NCI-H526 (cell line): ENCODE measurements at places on chromosomes 16 and 17.

- DNase-seq, result no peak
These were observed 3.4 kb upstream of the ENGASE start for GRCh38 chr17:79071161-79071740.

DNA sequence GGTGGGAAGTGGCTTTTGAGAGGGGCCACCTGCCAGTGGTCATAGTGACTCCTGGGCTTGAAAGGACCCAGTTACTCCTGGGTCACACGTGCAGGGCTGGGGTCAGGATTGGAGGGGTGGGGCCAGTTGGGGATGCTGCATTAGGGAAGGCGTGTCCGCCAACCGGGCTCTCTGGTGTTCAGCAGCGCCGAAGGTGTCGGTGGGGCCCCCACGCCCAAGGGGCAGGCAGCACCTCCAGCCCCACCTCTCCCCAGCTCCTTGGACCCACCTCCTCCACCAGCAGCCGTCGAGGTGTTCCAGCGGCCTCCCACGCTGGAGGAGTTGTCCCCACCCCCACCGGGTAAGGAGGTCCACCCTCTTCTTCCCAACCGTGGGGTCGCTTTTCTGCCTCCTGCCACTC, 9.5 kb downstream of the ABI3 start:
- DNase-seq, result no peak

DNA sequence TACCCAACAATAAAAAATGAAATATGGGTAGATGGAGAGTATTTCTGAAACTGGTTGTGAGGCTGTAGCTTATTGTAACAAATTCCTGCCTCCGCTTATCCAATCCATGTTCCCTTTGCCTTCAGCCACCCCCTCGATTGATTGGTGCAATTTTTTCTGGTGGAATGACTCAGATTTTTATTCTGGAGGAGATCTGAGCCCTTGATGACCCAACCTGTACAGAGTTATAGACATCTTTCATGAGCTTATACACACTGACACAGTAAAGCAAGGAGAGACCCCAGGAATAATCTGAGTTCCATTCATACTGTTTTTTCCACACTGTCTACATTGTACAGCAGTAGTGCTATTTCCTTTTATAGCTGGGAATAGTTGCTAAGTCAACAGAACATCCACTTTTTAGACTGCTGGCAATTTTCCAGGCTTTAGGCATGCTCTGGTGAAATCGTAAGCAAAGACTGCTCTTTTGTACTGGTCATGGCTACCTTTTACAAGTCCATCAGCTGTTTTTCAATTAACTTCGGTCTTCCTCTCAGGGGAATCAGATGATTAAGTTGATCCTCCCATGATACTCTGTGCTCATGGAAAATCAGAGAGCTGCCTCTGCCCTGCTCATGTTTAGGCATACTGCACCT, 30.1 kb downstream of the CCL4 start:
- no peak for DNase-seq

DNA sequence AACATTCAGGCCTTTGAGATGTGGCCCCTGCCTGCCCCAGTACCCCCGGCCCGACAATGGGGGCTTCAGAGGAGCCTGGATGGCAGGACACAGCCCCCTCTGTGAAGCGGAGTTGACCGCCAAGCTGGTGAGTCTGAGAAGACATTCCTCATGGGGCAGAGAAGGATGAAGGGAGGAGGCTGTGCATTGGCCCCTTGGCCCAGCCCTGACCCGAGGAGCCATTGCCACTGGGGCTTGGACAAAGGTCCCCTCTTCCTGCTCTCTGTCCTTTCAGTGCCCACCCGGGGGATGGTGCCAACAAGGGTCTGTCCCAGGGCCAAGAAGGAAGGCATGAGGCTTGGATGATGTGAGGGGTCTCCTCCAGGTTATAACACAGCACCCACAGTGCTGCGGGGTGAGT, 30.9 kb upstream of the PHB1 start:
- DNase-seq, result no peak

- no peak for DNase-seq
These were observed 2.5 kb upstream of the HP start for GRCh38 chr16:72051818-72052217.

- no peak for DNase-seq
These were observed 39.3 kb downstream of the CHCT1 start for GRCh38 chr17:60461584-60461983.

- peak; percentile 25 for DNase-seq
These were observed 1.2 kb downstream of the SNTB2 start for GRCh38 chr16:69188236-69188549.

GRCh38 chr16:4624827-4625559, 367 bp downstream of the MGRN1 start:
- DNase-seq, result no peak

GRCh38 chr16:49969091-49970030, 55.7 kb upstream of the CNEP1R1 start:
- DNase-seq, result peak; percentile 23

GRCh38 chr16:72845322-72846020, 202.5 kb downstream of the ZFHX3 start:
- no peak for DNase-seq

DNA sequence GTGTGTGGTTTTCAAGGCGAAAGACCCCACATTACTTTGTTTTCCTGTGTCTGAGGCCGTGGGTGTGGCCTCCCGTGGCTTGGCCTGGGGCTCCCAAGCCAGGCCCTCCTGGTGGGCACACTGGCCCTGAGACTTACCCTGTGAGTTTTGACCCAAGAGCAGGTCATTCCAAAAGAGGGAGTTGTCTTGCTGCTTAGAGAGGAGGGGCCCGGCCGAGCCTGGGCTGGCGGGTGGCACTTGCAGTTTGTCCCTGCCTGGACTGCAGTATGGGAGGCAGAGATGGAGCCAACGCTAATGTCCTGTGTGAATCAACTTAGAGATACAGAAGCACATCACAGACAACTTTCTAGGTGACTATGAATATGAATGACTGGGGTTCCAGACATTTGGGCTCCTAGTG, 22.7 kb downstream of the PLEKHG4 start:
- no peak for DNase-seq

GRCh38 chr16:84266451-84266850, 26.6 kb upstream of the KCNG4 start:
- DNase-seq, result peak; percentile 51

GRCh38 chr17:73058022-73058421, 34.5 kb downstream of the SLC39A11 start:
- no peak for DNase-seq

DNA sequence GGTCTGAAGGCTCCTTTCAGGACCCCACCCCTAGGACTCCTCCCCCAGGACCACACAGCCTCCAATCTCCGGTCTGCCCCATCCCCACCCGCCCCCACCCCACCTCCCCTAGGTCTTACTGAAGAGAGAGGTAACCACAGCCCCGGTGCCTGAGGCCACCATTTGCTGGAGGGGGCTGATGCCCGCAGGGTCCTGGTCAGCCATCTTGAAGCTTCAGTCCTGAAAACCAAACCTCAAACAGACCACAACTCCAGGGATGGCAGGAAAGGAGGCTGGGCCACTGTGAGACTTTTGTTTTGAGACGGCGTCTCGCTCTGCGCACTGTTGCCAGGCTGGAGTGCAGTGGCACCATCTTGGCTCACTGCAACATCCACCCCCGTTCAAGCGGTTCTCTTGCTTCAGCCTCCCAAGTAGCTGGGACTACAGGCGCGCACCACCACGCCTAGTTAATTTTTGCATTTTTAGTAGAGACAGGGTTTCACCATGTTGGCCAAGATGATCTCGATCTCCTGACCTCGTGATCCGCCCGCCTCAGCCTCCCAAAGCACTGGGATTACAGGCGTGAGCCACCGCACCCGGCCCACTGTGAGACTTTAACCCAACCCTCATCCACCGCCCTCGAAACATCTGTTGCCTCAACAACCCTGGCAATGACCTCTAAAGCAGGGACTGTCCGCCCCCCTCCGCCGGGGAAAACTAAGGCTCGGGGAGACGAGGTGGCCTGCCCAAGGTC, 1.1 kb downstream of the SLC25A39 start:
- no peak for DNase-seq

- DNase-seq, result no peak
These were observed 15.8 kb upstream of the RGS9 start for GRCh38 chr17:65121368-65121767.

- DNase-seq, result no peak
These were observed 47.1 kb upstream of the YPEL2 start for GRCh38 chr17:59284317-59284716.

DNA sequence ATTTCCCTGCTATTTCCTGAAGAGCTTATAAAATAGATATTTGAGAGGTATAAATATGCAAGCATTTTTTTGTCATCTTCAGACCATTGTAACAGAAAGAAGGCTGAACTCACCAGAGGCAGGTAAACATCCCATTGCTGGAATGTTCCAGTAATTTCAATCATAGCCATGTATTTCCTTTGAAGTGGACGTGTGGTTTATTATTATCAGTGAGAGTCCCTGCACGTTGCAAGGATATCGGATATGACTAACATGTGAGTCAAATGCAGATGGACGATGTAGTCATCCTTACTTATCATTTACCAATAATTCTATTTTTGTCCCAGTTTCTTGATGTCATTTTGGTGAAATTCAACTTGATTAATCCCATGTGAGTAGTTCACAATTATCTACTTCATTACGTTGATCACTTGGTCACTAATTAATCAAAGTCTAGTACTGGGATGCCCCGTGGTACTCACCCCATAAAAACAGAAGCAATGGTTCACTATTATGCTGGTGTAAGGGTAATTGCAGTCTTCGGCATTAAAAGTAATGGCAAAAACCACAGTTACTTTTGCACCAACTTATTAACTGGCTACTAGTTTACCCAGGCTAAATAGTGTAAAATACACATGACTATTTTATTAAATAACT, 89.5 kb downstream of the VAT1L start:
- no peak for DNase-seq
